ENCODE measurements at places on chromosomes 1 and 21.

- no peak for DNase-seq
Observed at GRCh38 chr1:2417833-2418225, 5.5 kb upstream of the PEX10 start.

DNA sequence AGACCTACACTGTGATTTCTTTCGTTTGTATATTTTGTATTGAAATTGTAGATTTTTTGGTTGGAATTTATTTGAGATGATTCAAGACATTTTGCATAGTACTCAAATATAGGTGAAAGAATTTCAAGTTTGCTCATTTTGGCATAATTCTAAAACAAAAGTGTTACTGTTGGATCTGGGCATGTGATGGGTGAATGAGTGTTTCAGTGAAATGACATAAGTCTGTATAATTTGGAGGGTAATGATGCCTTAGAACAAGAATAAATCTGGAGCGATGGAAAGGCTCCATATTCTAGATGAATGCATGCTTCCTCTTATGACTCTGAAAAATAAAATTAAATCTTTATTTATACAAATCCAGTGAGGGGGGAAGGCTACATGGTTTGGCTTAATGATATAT, 41.0 kb downstream of the NFIA start:
- no peak for DNase-seq

GRCh38 chr1:10599194-10599861, 124.6 kb downstream of the PEX14 start:
- DNase-seq, result peak; percentile 45

DNA sequence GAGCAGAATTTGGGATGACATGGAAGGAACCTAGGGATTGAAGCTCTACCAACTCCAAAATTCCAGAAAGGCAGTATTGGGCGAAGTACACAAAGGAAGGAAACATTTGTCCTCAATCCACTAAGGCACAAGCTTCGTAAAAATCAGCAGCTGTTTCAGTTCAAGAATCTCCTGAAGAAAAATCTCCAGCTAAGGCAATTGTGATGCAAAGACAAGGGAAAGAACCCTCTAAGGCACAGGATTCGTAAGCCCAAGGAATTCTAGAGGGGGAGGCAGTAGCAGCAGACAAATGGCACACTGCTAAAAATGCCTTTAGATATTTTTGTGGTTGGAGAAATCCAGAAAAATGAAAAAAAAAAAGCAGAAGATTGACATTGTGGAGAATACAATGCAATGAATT, 64.5 kb upstream of the PLPPR5 start:
- DNase-seq, result no peak

DNA sequence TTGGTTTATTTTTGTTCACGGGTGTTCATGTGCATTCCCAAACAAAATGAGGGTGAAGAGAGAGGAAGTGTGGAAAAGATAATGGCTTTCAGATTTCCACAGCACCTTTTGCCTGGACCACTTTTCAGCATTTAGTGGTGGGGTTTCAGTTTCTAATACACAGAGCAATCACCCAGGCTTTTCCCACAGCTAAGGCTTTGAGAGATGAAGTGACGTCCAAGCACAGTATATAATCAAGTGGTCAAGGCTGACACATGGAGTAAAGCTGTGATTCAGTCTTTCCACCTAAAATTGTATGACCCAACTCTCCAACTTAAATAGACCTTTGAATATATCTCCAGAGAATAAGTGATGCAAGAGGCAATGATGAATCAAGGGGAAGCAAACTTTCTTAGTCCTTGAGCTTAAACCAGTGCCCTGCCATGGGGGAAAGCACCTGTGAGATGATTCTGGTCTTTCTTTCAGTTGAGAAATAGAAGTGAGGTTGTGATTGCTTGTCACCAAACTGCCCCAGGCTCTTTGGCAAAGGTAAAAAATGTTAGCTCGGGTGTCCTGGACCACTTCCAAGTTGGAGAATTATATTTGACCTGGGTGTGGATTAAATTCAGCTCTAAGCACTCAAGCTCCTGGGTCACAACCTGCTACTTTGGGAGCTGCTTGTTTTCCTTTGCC, 2.4 kb upstream of the PIK3R3 start:
- peak; percentile 92 for DNase-seq

GRCh38 chr1:178566187-178566586, 53.3 kb downstream of the TEX35 start:
- peak; percentile 24 for DNase-seq

Data from fibroblast of gingiva (primary cell).